NCI-H1417 treated with DMSO at 0.1 percent for 48 hours (cell line): ENCODE measurements at places on chromosomes 1 and 21.

DNA sequence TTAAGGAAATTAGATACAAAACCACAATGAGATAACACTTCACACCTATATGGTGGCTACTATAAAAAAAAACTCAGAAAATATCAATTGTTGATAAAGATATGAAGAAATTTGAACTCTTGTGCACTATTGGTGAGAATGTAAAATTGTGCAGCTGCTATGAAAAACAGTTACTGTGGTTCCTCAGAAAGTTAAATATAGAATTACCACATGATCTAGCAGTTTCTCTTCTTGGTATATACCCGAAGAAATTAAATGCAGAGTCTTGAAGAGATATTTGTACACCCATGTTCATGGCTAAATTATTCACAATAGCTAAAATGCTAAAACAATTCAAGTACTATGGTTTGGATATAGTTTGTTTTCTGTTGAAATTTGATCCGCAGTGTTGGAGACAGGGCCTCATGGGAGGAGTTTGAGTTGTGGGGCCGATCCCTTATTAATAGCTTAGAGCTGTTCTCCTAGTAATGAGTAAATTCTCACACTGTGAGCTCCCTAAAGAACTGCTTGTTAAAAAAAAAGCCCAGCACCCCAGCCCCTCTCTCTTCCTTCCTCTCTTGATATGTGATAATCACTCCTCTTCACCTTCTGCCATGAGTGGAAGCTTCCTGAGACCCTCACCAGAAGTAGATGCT, 1412.1 kb downstream of the PLA2G4A start:
- no peak for DNase-seq

- DNase-seq: no peak
Observed at GRCh38 chr1:64983110-64983509, 16.8 kb upstream of the JAK1 start.

DNA sequence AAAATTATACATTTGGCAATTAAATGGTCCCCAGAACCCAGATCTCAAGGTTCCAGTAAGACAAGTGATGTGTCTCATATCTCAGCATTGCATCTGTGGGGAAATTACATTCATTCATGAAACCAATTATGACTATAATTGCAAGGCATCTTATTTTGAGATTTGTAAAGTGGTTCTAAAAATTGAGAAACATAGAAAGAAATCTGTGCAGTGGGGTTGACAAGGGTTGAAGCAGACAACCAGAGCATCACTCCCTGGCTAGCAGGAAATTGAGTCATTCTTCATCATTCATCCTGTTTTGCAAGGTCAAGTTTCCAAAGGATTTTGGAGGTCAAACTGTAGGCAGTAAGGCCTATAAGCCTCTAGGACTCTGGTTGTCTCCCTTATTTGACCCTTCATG, 25.1 kb upstream of the MROH9 start:
- DNase-seq: no peak

DNA sequence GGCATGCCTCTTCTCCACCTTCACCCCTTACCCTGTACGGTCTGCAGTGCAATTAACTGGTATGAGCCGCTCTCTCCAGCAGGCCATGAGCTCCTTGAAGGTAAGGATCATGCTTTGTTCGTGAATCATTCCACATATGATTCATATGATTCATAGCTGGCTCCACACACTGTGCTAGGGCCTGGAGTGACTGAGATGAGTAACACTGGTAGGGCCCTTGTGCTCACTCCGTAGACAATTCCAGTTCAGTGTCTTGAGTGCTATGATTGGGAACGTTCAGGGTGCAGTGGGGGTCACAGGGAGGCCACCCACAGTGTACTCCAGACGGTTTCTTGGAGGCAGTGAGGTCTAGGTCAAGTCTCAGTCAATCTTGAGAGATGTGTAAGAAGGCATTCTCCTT, 239.8 kb downstream of the LMX1A start:
- no peak for DNase-seq

- no peak for DNase-seq
Observed at GRCh38 chr21:25425156-25425555, 182.1 kb downstream of the MRPL39 start.

DNA sequence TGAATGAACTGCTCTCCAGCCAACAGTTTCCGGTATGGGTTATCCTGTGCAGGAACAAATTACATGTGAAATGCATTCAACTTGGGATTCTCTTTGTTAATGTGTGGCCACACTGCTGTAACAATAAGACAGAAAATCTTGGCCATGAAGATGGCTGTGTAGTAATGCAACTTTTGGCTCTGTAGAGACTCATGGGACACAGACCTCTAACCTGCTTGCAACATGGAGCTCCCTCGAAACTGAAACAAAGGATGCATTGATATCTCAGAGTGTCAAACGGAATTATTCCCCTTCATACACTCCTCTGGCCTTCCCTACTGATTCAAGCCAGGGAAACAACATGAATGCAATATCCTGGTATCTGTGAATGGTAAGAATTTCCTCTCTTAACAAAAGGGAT, 559.3 kb upstream of the ZRANB2 start:
- DNase-seq: no peak

DNA sequence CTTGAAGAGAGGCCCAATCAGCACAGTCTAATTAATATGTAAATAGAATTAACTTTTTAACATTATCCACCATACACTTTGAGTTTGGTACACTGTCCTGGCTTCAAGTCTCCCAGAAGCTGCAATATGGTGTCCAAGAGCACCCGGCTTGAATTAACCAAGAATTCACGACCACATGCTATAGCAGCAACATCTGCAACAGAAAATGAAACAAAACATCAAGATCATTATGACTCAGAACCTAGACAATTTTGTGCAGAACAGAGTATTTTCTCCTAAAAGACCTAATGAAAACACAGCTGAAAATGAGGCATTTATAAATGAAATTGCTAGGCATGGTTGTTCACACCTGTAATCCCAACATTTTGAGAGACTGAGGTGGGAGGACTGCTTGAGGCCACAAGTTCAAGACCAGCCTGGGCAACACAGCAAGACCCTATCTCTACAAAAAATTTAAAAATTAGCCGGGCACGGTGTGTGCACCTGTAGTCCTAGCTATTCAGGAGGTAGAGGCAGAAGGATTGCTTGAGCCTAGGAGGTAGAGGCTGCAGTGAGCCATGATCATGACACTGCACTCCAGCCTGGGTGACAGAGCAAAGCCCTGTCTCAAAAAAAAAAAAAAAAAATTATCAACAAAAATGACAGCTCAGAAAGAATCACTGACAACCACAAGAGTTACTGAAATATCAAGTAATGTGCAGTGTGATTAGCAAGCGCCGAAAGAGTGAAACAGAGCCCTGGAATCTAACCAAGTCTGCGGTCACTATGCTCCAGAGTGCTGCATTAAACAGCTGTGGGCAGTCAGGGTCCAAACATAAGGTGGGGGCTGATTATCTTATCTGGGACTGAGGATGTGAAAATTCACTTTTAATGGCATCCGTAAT, 45.3 kb downstream of the HSF2BP start:
- no peak for DNase-seq

DNA sequence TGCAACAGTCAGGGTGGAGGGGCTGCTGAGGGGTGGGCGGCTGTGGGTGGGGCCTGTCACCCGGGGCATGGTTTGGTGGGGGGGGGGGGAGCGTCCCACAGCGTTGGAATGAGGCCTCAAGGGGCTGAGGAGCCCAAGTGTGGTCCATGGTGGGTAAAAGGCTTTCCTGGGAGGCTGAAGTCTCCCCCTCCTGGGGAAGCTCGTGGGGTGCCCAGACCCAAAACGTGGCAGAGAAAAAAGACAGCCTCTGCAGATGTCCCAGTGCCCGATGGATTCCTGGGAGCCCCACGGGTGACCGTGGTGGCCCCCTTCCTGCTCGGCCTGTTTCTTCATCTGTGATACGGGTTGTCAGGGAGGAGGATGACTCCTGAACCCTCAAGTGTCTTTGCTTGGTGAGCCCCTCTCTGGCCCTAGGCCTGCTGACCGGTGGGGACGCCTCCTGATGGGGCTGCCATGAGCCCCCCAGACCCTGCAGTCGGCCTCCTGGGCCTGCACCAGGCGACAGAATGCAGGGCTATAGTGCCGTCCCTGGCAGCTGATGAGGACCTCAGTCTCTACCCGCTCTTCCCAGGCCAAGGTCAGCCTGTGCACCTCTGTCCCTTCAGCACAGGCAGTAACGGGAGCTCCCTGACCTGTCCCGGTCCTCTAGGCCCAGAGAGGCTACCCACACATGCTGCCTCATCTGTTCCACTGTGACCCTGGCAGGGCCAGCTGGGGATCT, 1.1 kb downstream of the OBSCN start:
- no peak for DNase-seq

DNA sequence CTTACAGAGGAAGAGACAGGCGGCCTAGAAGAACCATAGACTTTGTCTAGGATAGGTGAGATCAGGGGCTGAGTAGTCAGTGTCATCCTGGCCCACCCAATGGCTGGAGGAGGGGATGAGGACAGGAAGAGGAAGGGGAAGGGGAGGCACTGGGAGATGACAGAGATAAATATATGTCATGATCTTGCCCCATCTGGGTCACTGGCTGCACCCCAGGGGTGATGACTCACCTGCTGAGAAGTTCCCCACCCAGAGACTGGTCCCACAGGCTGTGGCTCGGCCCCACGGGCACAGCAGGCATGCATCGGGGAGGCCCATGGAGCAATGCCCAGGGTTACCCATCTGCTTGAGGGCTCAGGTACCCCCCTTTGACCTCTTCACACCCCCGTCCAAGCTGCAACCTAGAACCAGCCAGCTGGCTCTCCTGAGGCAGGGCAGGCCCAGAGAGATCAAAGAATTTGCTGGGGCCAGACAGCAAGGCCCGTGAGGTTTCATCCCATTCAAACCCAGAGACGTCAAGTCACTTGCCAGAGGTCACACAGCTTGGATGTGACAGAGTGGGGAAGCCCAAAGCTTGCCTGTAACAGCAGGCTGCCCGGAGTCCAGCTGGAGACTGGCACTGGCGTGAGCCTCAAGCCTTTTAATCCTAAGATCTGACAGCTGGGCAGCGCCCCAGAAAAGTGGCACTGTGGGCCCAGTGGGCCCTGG, 34.7 kb upstream of the CASZ1 start:
- no peak for DNase-seq

DNA sequence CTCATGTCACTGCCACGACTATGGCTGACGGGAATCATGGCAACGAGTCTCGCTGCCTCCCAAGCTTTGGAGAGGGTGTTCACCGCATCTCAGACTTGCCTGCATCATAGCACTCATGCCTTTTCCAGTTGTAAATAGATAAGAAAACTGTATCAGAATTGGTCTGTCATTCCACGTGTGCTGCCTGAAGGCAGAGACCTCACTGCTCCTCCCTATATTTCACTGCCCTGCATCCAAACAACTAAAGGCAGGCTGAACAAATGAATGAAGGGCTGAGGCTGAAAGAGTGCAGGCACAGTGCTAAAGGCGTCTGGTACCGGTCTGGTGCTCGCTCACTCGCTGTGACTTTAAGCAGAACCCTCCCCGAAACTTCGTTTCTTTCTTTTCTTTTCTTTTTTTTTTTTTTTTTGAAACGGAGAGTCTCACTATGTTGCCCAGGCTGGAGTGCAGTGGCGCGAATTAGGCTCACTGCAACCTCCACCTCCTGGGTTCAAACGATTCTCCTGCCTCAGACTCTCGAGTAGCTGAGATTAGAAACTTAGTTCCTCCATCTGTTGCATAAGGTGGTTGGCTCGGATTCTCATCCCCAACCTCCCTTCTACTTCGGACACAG, 542 bp downstream of the EIF2B3 start:
- no peak for DNase-seq

GRCh38 chr1:162137179-162137960, 67.9 kb downstream of the NOS1AP start:
- DNase-seq: no peak

DNA sequence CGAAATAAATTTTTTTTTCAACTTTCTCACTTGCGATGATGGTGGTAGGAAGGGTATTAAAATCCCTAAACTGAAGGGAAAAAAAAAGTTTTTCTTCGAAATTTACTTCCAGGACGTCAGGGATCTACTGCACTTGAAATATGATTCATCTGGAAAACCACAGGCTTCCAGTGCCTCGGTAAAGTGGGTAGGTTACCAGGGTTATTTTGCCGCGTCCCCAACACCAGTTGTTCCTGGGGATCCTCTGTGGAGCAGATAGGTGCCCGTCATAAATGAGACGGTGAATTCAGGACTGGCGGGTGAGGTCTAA, 773 bp downstream of the RABIF start:
- no peak for DNase-seq

DNA sequence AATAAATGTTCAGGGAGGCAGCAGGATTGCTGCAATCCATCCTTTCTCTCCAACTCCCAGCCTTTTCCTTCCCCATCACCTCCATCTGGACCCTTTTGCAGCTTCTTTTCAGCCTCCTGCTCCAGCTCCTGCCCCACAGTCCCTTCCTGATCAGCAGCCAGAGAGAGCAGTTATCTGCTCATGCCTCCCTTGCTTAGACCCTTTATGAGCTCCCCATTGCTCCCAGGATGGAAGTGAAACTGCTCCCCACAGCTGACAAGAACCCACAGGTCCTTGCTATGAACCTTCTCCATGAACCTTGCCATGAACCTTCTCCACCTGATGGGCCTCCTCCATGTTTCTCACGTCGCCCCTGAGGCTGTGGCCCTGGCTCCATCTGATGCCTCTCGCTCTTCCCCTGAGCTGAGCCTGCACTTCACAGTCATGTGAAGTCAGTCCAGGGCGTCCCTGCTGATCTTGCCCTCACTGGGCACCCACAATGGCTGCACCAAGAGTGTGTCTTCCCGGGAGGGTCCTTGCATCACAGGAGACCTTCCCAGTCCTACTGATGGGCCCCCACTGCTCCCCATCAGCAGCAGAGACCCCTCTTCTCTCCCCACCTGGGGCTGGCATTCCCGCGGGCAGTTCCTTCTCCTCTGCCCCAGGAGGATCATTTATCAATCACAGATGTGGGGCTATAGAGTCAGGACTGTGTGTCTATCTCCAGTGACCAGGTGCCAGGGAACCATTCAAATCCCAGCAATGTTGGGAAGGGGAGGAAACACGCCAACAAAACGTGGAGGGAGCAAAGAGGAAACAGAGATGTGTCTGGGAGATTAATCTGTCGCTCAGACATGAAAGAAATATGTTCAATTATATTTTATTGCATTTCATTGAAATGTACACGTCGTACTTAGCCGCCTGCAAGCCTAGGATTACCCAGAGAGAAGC, 73.1 kb downstream of the MATN1 start:
- DNase-seq: no peak

- DNase-seq: no peak
Observed at GRCh38 chr1:232145768-232146167, 484.2 kb downstream of the SIPA1L2 start.

- no peak for DNase-seq
Observed at GRCh38 chr1:56771717-56772116, 47.5 kb downstream of the FYB2 start.

GRCh38 chr1:168428063-168428731, 115.6 kb downstream of the XCL2 start:
- no peak for DNase-seq

DNA sequence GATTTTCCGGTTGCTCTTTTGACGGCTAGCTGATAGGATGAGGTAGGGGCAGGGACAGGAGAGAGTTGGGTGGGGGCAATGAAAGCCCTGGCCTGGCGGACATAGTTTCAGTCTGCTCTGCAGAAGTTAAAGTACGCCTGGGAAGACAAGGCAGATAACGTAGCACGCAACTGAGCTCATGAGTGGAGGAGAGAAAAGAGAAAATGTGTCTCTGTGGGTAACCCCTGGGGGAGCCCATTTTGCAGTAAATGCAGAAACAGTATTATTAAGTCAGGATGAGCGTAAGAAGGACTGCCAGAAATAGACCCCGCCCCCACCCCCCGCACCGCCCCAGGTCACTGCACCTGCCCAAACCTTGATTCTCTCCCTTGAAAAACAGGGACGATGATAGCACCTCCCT, 51.7 kb upstream of the TARBP1 start:
- no peak for DNase-seq

- DNase-seq: no peak
Observed at GRCh38 chr1:165631342-165632151, 513 bp downstream of the MGST3 start.
